ENCODE measurements at places on chromosomes 12 and 14.
A peak's percentile ranks its signal among the peaks of the same experiment; 100 is the strongest.

DNA sequence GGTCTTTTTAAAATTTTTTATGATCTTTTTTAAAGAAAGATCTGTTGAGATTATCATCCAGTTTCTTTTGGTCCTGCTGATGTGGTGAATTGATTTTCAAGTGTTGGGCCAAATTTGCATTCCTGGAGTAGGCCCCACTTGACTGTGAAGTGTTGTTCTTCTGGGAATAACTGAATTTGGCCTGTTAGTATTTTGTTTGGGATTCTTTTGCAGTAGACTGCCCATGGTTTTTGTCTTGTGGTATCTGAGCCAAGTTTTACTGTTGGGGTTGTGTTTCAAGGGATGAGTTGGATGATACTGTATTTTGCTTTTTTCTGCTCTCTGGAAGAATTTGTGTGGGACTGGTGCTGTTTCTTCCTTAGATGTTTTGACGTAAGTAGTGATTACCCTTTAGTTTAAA lies 4.0 kb upstream of the SYCP3 start:
- DNase-seq = no peak
- H3K27ac ChIP-seq = no peak overlapping the region
- H3K36me3 ChIP-seq = peaks cover 29% of the 10 kb centered on the region
- H3K4me3 ChIP-seq = no peak overlapping the region
- no peaks in the 10 kb centered on the region for H3K27me3 ChIP-seq
- H3K4me1 ChIP-seq = no peaks in the 10 kb centered on the region

- DNase-seq = no peak
- no peaks in the 10 kb centered on the region for H3K4me1 ChIP-seq
- no peak overlapping the region for H3K27ac ChIP-seq
Measured at GRCh38 chr14:83624541-83624940, 1905.4 kb upstream of the FLRT2 start.

DNA sequence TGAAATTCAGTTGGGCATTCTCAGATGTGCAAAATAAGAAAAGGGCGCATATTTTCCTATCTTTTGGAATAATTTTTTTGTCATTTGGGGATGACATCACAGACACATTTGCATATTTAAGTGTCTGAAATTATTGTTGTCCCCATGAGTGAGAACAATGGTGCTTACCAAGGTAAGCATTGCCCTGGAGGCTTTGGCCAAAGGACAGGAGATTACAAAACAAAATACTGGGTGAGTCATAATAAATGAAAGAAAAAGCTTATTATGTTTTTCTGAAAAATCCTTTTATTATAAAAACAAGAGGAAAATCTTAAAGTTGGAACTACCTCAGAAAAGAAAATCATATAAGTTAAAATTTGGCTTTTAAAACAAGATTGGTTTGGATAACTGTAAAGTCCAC lies 254.9 kb downstream of the BTG1 start:
- DNase-seq = no peak
- H3K4me3 ChIP-seq = no peak overlapping the region
- no peaks in the 10 kb centered on the region for H3K4me1 ChIP-seq
- H3K27me3 ChIP-seq = no peaks in the 10 kb centered on the region
- H3K36me3 ChIP-seq = no peaks in the 10 kb centered on the region

- no peak overlapping the region for H3K4me3 ChIP-seq
- no peak overlapping the region for H3K27ac ChIP-seq
- DNase-seq = no peak
- no peaks in the 10 kb centered on the region for H3K27me3 ChIP-seq
- H3K36me3 ChIP-seq = no peaks in the 10 kb centered on the region
Measured at GRCh38 chr14:74848768-74849167, 27.2 kb downstream of the PROX2 start.

DNA sequence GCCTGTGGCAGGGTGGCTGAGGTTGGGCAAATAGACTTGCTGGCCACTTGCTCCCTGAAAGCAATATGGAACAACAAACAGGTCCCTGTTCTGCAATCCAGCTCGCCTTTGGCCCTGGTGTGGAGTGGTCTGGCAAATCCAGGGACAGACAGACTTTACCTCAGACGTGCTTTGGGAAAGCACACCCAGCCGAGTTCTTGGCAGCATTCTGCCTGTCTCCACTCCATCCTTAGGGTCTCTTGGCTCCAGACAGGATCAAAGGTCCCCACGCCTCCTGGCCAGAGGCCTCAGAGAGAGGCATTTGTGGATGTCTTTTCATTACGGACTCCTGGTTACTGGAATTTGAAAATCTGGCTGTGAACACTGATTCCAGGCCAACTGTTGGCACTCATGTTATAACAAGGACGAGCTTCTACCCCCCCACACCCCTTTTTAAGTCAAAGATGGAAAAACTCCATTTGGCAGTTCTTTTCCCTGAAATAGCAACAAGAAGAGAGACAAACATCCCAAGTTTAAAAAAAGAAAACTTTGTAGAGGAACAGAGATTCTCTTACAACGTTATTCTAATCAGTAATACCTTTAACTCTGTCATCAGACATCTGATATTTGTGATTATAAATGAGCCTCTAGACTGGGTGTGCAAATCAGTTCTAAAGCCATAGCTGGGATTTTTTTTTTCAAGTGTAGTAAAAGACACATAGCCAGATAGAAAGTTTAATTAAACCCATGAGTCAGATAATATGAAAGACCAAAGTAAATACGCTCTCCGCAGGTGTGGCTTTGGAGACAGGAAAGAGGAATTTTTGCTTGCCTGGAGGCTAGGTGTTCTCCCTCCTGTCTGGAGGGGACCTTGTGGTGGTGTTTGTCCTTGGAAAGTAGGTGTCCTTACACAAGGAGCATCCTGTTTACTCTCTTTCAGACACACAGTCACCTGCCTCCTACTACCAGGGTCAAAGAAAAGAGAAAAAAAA lies 60.7 kb downstream of the GALNT8 start:
- no peaks in the 10 kb centered on the region for H3K36me3 ChIP-seq
- H3K4me3 ChIP-seq = no peak overlapping the region
- no peak for DNase-seq
- H3K27ac ChIP-seq = no peak overlapping the region
- no peaks in the 10 kb centered on the region for H3K27me3 ChIP-seq

GRCh38 chr12:12008931-12009611 lies 61.7 kb upstream of the BCL2L14 start:
- H3K36me3 ChIP-seq = no peaks in the 10 kb centered on the region
- no peak overlapping the region for H3K27ac ChIP-seq
- no peaks in the 10 kb centered on the region for H3K4me1 ChIP-seq
- no peak for DNase-seq
- no peak overlapping the region for H3K4me3 ChIP-seq

DNA sequence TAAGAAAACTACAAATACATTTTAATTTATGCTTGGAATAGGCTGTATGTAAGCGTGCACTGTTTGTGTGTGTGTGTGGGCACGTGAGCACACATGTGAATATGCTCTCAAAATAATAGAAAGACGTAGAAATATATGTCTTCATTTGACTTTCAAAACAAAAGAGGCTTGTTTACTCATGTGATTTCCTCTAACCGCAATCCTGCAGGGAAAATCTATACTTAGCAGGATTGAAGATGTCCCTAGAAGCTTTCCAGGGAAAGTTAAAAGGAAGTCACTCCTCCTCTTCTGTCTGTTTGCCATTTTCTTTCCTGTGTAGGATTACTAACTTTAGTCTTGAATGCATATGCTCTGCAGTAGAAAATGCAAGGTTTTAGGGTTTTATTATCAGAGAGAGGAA lies 404.7 kb downstream of the MDGA2 start:
- no peak overlapping the region for H3K4me3 ChIP-seq
- no peaks in the 10 kb centered on the region for H3K27me3 ChIP-seq
- no peak for DNase-seq
- no peaks in the 10 kb centered on the region for H3K36me3 ChIP-seq
- H3K27ac ChIP-seq = no peak overlapping the region

- no peak overlapping the region for H3K27ac ChIP-seq
- no peak for DNase-seq
- H3K4me1 ChIP-seq = peaks cover 19% of the 10 kb centered on the region
- H3K27me3 ChIP-seq = no peaks in the 10 kb centered on the region
- no peak overlapping the region for H3K4me3 ChIP-seq
Measured at GRCh38 chr12:104519190-104520019, 62.7 kb downstream of the CHST11 start.

DNA sequence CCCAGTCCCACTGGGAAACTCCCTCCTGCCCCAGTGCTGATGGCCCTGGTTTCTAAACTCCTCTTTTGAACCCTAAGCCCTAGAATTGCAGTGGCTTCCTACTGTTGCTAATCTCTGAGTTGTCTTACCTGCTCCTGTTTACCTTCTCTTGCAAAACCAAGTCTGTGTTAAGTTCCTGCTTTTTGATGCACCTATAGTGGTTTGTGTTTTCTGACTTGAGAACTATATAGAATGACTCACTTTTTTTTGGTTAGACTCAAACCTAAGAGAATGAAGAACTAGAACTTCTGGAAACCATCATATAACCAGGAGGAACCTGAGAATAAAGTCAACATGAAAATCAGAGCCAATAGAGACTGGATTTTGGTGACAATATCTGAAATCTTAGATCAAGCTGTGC lies 5.5 kb upstream of the GAS2L3 start:
- no peak for DNase-seq
- no peak overlapping the region for H3K27ac ChIP-seq
- H3K4me3 ChIP-seq = no peak overlapping the region
- no peaks in the 10 kb centered on the region for H3K27me3 ChIP-seq

GRCh38 chr14:93212432-93212831 lies 5.4 kb downstream of the UBR7 start:
- H3K27ac ChIP-seq = no peak overlapping the region
- peaks cover 3% of the 10 kb centered on the region for H3K36me3 ChIP-seq
- no peaks in the 10 kb centered on the region for H3K27me3 ChIP-seq
- peaks cover 23% of the 10 kb centered on the region for H3K4me1 ChIP-seq
- no peak for DNase-seq

GRCh38 chr12:93056971-93057535 lies 128.0 kb upstream of the EEA1 start:
- DNase-seq = no peak
- H3K36me3 ChIP-seq = no peaks in the 10 kb centered on the region
- no peak overlapping the region for H3K4me3 ChIP-seq

DNA sequence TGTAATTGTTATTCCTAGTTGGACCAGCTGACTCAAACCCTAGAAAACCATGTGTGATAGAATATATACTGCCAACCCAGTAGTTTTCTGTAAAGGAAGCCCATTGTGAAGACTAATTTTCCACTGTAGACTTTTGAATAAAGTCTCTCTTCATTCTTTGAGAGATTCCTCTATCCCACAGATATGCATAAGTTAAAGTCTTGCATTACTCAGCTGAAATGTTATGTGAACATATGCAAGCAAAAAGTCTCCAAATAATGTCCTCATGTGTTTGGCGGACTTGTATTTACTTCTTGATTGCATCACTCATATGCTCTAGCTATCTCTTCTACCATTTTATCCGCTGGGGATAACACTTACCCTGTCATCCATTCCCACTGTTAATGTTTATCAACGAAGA lies 35.1 kb upstream of the OTOGL start:
- no peak overlapping the region for H3K4me3 ChIP-seq
- H3K36me3 ChIP-seq = no peaks in the 10 kb centered on the region
- no peak overlapping the region for H3K27ac ChIP-seq

GRCh38 chr14:61713724-61714437 lies 18.6 kb downstream of the HIF1A start:
- H3K36me3 ChIP-seq = no peaks in the 10 kb centered on the region
- H3K4me1 ChIP-seq = peaks cover 21% of the 10 kb centered on the region
- no peak overlapping the region for H3K27ac ChIP-seq
- no peak overlapping the region for H3K4me3 ChIP-seq
- DNase-seq = no peak
- no peaks in the 10 kb centered on the region for H3K27me3 ChIP-seq

GRCh38 chr12:111869671-111870070 lies 27.6 kb downstream of the MAPKAPK5 start:
- no peaks in the 10 kb centered on the region for H3K4me1 ChIP-seq
- no peak overlapping the region for H3K27ac ChIP-seq
- H3K36me3 ChIP-seq = peaks cover 50% of the 10 kb centered on the region
- H3K27me3 ChIP-seq = no peaks in the 10 kb centered on the region
- H3K4me3 ChIP-seq = no peak overlapping the region

GRCh38 chr12:91984556-91984955 lies 161.1 kb downstream of the BTG1 start:
- DNase-seq = no peak
- no peaks in the 10 kb centered on the region for H3K36me3 ChIP-seq
- no peak overlapping the region for H3K4me3 ChIP-seq
- H3K4me1 ChIP-seq = peaks cover 8% of the 10 kb centered on the region
- H3K27ac ChIP-seq = no peak overlapping the region
- no peaks in the 10 kb centered on the region for H3K27me3 ChIP-seq

GRCh38 chr12:77919450-77919849 lies 88.8 kb downstream of the NAV3 start:
- no peaks in the 10 kb centered on the region for H3K27me3 ChIP-seq
- DNase-seq = no peak
- no peaks in the 10 kb centered on the region for H3K36me3 ChIP-seq
- H3K27ac ChIP-seq = no peak overlapping the region
- H3K4me1 ChIP-seq = no peaks in the 10 kb centered on the region
- H3K4me3 ChIP-seq = no peak overlapping the region

GRCh38 chr12:61272441-61272840 lies 987.8 kb upstream of the USP15 start:
- no peak overlapping the region for H3K4me3 ChIP-seq
- no peaks in the 10 kb centered on the region for H3K36me3 ChIP-seq
- no peaks in the 10 kb centered on the region for H3K4me1 ChIP-seq
- DNase-seq = no peak

DNA sequence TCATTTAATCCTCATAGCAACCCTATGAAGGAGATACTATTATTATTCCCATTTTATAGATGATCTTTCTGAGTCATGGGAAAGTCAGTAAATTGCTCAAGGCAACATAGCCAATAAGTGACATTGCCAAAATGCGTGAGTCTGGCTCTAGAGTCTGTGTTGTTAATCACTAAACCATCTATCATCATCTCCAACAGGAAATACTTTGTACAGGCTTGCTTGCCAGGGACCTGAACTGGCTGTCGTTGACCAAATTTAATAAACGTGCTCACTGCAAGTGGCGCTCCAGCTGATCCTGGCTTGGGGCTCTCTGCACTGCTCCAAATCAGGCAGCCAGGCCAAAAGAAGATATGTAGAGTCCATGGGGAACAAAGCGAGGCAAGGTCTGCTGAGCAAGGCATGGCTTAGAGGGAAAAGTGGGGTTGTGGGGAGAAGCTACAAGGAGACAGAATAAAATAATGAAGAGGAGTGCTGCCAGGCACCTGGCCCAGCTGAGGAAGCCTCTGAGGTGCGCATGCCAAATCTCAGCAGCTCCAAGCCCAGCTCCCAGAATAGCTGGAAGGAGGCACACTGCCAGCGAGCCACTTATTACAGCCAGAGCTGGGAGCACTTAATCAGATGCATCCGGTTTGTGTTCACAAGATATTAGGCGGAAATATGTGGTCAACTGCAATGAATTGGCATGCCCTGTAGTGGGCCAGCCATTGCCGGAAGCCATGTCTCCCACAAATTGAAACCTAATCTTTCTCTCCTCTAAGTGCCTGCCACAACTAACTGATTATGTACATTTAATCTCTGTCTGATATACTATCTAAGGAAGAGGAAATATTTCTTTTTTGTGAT lies 43.3 kb upstream of the PTPRO start:
- H3K4me1 ChIP-seq = peaks cover 34% of the 10 kb centered on the region
- H3K4me3 ChIP-seq = no peak overlapping the region
- DNase-seq = peak; percentile 93
- no peaks in the 10 kb centered on the region for H3K27me3 ChIP-seq
- peak overlapping the region; percentile 66 for H3K27ac ChIP-seq

GRCh38 chr12:98401427-98401826 lies 114.0 kb upstream of the TMPO start:
- no peaks in the 10 kb centered on the region for H3K36me3 ChIP-seq
- peaks cover 3% of the 10 kb centered on the region for H3K4me1 ChIP-seq
- H3K27ac ChIP-seq = no peak overlapping the region
- DNase-seq = no peak

- no peak overlapping the region for H3K27ac ChIP-seq
- H3K4me1 ChIP-seq = peaks cover 35% of the 10 kb centered on the region
- no peak overlapping the region for H3K4me3 ChIP-seq
- H3K27me3 ChIP-seq = peaks cover 48% of the 10 kb centered on the region
Measured at GRCh38 chr14:56795284-56795622, 15.0 kb downstream of the OTX2 start.
